ENCODE measurements at places on chromosomes 7 and 10. TPM values are rescaled to one million over a fixed set of nuclear protein-coding genes. Genes with fewer than 3 reads are reported as not detected.

CCDC201 gene
- not detected for polyA plus RNA-seq

WEE2 gene
- polyA plus RNA-seq: 0.30 TPM

PRPS1L1 gene
- not detected for polyA plus RNA-seq

HMX2 gene
- not detected for polyA plus RNA-seq

ZNF467 gene
- polyA plus RNA-seq: 9.4 TPM

PNLIPRP2 gene
- polyA plus RNA-seq: not detected

GRCh38 chr10:369221-369683 lies 234.0 kb downstream of the ZMYND11 start:
- DNase-seq: no peak

DNA sequence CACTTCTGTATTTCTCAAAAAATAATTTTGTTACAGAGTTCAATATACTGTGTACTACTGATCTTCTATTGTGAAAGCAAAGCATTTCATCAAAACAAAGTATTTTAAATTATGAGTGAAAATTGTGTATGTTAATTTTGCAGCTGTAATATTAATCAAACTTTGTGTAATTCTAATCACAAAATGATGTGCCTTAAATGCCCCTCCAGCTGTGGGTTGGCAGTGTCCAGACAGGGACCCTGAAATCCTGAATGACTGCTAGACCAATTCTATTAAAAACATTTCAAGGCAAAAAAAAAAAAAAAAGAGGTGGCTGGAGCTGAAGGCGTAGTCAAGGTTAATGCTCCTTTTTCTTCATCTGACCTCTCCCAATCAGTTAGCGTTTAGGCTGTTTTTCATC lies 36.2 kb downstream of the SCD start:
- DNase-seq: no peak

- DNase-seq: no peak
These were observed 97.3 kb downstream of the CLEC2L start for GRCh38 chr7:139620676-139621344.

- DNase-seq: no peak
These were observed 11.5 kb downstream of the PILRA start for GRCh38 chr7:100384628-100385294.

DNA sequence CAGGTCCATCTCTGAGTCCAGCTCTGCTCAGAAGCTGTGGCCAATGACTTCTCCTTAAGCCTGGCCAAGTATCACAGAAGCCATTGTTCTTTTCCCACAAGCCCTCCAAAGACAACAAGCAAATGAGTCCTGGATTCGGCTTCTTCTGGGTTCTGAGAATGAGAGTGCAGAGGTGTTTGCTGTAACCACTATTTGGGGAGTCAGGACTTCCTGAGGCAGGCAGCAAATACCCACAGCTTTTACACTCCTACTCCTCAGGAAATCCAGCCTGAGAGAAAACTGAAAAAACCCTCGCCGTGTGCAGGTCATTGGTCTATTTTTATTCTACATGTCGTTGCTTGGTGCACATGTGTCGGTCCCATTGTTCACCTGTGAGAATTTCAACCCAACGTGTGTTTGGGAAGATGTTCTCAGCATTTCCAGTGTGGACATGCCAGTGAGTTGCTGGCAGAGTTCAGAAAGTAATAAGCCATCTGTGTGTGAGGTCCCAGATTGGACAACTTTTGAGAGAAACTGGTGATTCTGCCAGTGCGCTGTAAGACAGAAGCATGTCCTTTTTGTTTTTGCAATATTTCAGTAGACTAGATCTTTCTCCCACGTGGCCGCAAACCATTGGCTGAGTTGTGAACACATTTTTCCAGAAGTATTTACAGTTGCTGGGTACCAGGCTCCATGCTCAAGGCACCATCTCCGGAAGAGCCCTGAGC lies 121.6 kb upstream of the LYZL2 start:
- no peak for DNase-seq

- DNase-seq: no peak
These were observed 837.6 kb upstream of the GHITM start for GRCh38 chr10:83301732-83302131.

GRCh38 chr10:98632456-98633150 lies 185.9 kb upstream of the HPS1 start:
- no peak for DNase-seq

GRCh38 chr10:33653584-33654367 lies 319.3 kb upstream of the NRP1 start:
- no peak for DNase-seq

DNA sequence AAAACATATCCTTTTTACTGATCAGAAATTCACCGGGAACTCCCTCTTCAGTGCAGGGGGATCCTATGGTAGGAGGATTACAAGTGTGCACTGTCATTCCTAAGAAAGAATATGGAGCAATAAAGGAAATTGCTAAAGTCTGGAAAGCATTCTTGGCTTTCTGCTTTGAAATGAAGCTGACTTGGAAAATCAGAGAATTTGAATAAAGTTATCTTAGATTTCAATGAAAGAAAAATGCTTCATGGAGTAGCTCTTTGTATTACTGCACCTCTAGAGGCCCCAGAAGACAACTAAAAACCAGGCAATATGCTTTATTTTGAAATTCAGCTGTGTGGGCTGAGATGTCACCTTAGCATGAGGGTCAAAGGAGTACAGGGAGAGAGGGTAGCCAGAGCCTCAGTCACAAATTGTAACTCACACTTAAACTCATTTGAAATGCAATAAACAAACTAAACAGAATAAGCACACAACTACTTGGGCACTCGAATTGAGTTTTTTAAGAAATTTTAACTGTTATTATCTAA lies 102.5 kb downstream of the IMMP2L start:
- DNase-seq: peak; percentile 43

DNA sequence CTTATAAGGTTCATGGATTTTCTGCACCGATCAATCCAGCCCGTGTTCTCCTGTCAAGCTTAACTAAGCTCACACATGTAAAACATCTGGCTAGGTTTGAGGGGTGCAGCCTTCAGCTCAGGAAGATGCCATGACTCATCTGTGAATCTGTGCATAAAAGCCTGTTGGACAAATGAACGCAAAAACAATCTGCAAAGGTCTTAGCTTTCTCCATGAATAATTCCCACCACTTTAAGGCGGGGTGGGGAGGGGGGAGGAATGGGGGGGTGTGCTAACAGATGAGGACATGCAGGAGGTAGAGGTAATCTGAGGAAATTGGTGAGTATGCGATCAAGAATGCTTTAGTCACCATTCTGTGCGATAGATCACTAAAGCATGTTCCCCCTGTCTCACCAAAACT lies 4.8 kb downstream of the DOCK4 start:
- peak; percentile 43 for DNase-seq

DNA sequence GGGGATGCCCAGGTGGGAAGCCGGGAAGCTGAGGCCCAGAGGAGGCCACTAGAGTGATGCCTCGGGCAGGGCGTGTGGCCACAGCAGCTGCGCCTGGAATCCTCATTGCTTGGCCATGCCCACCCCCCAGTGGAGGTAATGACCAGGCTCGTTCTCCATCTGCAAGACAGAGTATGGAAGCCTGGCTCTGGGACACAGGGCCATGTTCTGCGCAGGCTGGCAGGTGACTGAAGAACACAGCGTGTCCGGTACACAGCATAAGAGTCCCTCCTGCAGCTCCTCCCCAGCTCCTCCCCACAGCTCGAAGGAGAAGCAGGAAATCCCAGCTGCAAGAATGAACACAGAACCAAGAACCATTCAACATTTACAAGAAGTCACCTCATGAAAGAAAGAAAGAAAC lies 64.8 kb downstream of the SMURF1 start:
- DNase-seq: no peak

- no peak for DNase-seq
These were observed 534 bp downstream of the UBE3C start for GRCh38 chr7:157139111-157139809.
